CD14-positive monocyte (primary cell): ENCODE measurements at places on chromosomes 7 and 10.

DNA sequence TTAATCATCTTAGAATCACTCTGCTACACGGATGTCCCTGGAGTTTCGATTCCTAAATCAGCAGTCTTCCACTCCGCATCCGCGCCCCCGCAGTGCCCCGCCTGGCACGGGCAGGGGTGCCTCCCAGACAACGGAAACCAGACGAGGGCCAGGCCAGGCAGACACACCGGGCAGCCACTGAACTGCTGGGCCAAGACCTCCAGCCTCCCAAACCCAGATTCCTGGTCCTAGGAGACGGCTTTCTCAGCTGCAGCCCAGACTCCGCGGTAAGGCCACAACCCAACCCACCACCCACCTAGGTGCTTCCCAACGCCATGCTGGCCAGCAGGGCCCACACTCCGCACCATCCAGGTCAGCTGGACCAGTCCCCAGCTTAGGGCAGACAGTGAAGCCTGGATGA, 33.2 kb downstream of the MAD1L1 start:
- DNase-seq = no peak

DNA sequence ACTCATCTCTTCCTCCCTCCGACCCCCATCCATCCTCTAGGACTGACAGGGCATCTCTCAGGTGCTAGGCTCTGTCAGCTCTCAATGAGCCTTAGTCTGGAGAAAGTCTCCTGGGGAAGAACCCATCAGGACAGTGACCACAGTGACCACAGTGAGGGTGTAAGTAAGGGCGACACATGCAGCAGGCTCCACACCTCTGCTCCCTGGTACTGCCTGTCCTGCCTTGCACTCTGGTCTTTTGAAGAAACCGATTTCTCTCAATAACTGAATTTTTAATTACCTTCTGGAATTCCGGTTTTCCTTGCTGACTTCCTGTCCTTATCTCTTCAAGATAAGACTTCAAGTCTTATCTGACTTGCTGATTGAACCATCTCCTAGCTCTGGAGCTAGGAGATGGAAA, 190.2 kb downstream of the ACTR3B start:
- DNase-seq = no peak

GRCh38 chr7:33766405-33766804, 138.9 kb upstream of the BMPER start:
- DNase-seq = no peak

GRCh38 chr7:89680161-89680560, 474.1 kb upstream of the STEAP1 start:
- no peak for DNase-seq

GRCh38 chr10:16436367-16436757, 448 bp upstream of the PTER start:
- no peak for DNase-seq

DNA sequence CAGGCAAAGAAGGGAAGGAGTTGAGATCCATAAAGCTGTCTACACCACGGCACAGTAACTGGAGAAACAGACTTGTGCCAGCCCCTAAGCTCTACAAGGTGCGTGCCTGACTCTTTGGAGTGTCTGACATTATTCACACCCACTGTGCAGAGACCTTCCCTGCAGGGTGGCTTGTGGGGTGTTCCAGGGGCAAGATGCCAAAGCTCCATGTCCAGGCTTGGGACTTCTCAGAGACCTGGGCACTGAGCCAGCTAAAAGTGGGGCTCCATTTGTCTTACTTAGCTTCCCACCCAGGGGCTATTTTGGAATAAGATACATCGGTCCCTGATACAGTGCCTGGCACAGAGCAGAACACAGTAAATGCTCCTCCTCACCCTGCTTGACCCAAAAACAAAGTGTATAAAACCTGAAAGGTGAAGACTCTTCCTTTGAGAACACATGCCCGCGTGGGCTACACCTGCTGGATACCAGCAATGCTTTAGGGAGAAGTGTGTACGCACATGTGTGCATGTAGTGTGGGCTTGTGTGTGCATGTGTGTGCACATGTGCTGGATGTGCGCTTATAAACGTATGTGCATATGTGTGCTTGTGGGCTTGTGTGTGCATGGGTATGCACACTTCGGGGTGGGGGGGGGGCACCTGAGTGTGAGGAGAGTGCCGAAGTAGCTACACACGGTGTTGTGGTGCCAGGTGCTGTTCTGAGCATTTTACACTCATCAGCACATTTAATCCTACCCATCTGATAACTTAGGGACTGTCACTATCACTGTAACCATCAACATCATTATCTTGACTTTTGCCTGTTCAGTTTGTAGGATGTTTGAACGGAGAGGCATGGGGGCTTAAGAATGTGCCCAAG, 143.0 kb downstream of the ARHGAP22 start:
- DNase-seq = no peak

DNA sequence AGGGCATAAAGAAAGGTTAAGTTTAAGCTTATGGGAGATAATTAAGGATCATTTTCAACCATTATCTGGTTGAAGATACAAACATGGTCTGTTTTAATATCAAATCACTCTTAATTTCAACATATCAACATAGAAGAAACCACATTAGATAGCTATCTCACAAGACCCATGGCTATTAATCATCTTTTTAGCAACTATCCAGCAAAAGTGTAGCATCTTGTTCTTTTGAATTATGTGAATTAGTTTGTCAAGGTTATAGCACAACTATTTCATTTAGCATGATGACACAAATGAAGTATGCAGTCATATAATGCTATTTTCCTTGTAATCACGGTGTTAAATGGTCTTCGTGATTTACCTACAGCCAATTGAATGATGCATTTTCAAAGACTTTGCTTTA, 58.9 kb upstream of the PPP1R9A start:
- no peak for DNase-seq

DNA sequence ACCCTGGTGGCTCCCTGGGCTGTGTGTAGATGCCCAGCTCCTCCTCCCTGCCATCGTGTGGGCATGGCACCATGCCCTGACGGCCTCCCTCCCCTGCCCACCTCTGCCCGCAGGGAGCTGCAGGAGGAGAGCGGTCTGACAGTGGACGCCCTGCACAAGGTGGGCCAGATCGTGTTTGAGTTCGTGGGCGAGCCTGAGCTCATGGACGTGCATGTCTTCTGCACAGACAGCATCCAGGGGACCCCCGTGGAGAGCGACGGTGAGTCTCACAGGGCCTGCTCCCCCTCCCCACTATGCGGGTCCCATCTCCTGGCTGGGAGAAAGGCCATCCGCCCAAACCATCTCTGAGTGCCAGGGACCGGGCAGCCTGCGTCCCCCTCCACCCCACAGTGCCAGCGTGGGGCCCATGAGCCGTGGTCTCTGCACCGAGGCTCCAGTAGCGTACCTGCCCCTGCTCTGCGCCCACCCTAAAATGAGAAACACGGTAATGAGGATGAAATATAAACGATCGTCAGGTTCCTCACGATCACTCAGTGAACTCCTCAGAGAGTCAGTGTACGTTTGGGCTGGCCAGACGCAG, 7.8 kb downstream of the NUDT1 start:
- no peak for DNase-seq

DNA sequence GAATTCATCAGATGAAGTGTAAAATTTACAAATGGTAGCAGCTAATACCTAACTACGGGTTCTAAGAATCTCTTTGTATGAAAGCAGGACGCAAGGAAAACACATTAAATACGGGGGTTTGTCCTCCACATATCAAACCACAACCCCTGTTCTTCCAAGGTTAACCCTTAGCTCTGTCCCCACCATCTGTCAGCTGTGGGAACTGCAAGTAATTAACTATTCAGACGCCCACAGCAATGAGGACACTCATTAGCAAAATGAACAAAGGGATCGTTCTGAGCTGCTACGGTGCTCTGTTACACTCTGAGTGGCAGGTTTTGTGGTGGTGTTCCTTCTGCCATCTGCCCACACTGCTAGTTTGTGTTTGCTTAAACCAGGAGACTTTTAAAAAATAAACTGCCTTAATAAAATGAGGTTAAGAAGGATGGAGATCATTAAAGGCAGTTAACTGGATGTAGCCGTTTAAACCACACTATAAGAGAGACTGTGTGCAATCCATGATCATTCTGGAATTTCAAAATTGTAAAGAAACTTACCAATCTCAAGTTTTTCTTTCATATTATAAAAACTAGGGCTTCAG, 51.4 kb downstream of the C10orf67 start:
- DNase-seq = no peak

GRCh38 chr10:21021843-21022594, 124.9 kb upstream of the NEBL start:
- no peak for DNase-seq

- no peak for DNase-seq
These were observed 431.6 kb upstream of the GALNT17 start for GRCh38 chr7:70700055-70700940.

DNA sequence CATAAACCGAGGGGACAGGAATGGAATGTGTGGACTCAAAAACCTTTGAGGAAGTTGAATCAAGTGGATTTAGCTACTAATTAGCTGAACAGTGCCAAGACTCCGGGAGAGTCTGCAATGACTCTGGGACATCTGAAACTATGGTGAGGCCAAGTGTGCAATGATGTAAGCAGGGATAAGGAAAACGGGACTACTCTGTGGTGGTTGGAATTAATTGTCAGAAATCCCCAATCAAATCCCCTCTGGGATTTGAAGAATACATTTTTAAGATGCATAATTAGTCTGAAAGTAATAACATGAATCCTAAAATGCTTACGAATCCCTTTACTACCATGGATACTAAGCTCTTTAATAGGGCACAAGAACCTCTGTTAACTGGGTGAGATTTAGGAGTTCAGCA, 602.8 kb downstream of the NRG3 start:
- no peak for DNase-seq

GRCh38 chr10:13859979-13860654, 273.4 kb downstream of the PRPF18 start:
- no peak for DNase-seq

DNA sequence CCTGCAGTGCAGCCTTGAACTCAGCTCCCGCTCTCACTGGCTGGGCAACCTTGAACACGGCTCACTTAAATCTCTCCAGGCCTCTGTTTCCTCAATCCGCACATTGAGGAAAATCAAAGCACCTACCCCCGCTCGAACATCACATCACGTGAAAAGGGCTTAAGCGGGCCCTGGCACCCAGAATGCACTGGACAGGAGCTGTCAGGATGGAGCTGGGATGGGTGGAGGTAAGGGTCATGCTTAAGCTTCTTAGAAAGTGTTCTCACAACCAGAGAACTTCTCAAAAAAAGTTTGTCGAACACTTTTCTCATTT, 55.7 kb upstream of the MGMT start:
- DNase-seq = no peak

DNA sequence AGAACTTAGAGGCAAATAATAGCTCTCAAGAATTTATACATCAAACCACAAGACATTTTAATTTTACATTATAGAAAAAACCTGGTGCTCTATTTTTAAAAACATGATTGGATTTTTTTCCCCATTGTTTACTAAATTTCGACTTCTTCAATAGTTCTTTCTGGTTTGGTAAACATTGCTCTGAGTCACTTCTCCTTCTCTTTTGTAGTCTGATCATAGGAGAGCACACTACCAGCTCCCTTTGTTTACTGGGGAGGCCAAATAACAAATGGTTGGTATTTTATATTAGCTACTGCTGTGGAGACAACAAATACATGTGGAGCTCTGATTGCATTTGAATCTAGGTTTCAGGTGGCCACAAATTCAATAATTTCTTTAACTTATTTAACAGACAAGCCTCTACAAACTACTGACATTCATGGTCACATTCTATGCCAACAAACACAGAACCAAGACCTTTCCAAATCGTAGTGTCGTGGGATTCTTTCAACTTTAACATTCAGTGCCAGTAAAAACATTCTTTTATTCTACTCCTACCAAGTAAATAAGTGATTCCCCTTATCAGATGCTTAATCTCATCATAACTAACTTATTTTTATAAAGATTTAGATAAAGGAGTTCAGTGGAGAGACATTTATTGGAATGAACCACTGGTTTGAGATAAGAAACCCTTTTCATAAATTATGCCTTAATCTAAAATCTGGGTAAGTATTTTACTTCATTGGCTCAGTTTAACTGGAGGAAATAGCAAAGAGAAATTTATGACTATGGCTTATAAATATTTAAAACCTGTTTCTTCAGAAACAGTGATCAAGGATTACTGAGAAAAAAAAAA, 17.7 kb upstream of the FXYD4 start:
- no peak for DNase-seq

DNA sequence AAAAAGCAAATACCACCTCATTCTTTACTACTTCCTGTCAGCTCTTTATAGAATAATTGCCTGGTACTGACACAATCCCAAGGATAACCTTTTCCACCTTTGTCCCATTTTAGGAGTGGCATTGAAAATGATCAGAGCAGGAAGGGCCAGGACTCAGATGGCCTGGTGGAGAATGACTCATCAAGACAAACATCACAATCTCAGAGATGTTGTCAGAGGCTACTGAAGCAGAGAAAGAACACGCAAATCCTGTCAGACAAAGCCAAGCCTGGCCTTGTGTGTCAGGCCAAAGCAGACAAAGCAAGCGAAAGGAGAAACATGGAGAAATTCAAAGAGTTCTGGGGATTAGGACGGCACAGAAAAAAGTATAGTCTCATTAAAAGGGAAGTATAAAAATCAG, 40.9 kb downstream of the NSUN6 start:
- DNase-seq = no peak

GRCh38 chr10:106582291-106582690, 582.2 kb downstream of the SORCS1 start:
- DNase-seq = no peak

GRCh38 chr10:84375011-84375410, 46.6 kb downstream of the CCSER2 start:
- DNase-seq = no peak

- no peak for DNase-seq
These were observed 617.6 kb downstream of the INHBA start for GRCh38 chr7:41085244-41085643.

DNA sequence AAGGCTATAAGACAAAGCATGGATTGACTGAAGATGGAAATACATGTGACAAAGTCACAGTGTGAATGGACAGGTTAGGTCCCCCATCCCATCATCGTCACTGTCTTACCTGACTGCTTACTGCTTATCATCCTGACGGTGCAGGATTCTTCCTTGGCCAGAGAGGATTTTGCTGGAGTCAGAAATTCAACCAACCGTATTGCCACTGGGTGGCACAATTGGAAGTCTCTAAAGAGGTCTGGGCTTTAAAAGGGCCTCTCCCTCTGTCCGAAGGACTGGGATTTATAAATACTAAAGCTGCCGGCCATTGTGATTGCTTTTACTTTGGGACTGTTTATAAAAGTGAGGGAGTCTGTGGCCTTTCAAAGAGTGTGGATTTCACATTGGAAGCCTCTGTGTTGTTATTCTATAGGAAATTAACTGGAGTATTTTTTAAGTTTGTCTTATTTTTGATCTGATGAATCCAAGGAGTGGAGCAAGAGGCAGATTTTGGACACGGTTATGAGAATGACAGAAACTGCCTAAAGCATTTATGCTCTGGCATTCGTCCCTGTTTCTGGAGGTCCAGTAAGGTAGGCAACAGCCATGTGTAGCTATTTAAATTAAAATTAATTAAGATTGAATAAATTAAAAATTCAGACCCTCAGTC, 113.3 kb upstream of the CREB5 start:
- DNase-seq = no peak
